ENCODE measurements at places on chromosomes 2 and 18. TPM values are rescaled to one million over a fixed set of nuclear protein-coding genes. Genes with fewer than 3 reads are reported as not detected.

GRCh38 chr2:48107326-48107925, 201.1 kb upstream of the FBXO11 start:
- DNase-seq, result peak; percentile 39

DNA sequence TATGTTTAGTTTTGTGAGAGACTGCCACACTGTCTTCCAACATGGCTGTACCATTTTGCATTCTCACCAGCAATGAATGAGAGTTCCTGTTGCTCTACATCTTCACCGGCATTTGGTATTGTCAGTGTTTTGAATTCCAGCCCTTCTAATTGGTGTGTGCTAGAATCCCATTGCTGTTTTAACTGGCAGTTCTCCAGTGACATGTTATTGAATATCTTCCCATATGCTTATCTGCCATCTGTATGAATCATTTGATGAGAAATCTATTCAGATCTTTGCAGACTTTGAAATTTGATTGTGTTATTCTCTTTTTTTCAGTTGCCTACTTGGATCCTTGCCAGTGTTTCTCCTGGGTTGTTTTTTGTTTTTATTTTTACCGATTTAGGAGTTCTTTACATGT, 99.0 kb downstream of the SNTG2 start:
- DNase-seq, result no peak

- no peak for DNase-seq
Observed at GRCh38 chr2:165058476-165059265, 103.3 kb upstream of the SLC38A11 start.

GRCh38 chr2:127048969-127049897, 57.7 kb downstream of the BIN1 start:
- no peak for DNase-seq

GRCh38 chr2:209938906-209939305, 63.5 kb upstream of the RPE start:
- no peak for DNase-seq

The SCN3A gene
- polyA plus RNA-seq, result not detected

GRCh38 chr2:20609349-20609994, 41.4 kb downstream of the HS1BP3 start:
- DNase-seq, result peak; percentile 41

The LHCGR gene
- not detected for polyA plus RNA-seq

The CAVIN2 gene
- polyA plus RNA-seq, result 28.1 TPM

DNA sequence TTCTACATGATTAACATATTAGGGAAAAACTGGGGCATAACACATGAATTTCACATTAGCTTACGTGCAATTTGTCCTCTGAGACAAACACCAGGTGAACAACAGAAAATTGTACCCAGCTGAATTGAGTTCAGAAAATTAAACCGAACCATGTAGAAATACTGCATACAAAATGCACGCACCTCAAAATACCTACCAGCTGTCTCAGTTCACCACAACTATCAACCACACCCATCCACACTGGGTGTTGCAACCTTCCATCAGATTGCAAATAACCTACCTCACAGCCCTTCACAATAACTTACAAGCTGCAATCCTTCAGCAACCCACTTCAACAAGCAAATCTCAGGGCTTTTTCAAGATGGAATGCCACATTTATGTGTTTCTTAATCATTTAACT, 55.9 kb downstream of the UNC50 start:
- DNase-seq, result no peak

The UGT1A3 gene
- polyA plus RNA-seq, result 0.39 TPM

DNA sequence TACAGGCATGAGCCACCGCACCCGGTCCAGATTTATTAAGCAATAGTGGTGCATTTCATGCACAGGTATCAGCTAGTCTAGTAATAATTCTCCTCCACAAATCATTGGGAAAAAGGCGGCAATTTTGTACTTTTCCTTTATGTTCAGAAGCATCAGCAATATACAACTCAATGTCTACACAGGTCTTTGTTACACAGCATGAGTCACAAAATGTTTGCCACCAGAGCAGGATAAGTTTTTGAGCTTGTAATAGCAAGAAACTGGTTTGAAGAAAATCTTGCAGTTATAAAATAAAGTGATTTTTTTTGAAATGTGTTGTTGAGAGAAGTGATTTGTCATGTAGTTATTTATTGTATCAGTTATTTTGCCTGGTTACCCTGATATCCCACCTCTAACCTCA, 4.8 kb upstream of the ITPRIPL1 start:
- no peak for DNase-seq

DNA sequence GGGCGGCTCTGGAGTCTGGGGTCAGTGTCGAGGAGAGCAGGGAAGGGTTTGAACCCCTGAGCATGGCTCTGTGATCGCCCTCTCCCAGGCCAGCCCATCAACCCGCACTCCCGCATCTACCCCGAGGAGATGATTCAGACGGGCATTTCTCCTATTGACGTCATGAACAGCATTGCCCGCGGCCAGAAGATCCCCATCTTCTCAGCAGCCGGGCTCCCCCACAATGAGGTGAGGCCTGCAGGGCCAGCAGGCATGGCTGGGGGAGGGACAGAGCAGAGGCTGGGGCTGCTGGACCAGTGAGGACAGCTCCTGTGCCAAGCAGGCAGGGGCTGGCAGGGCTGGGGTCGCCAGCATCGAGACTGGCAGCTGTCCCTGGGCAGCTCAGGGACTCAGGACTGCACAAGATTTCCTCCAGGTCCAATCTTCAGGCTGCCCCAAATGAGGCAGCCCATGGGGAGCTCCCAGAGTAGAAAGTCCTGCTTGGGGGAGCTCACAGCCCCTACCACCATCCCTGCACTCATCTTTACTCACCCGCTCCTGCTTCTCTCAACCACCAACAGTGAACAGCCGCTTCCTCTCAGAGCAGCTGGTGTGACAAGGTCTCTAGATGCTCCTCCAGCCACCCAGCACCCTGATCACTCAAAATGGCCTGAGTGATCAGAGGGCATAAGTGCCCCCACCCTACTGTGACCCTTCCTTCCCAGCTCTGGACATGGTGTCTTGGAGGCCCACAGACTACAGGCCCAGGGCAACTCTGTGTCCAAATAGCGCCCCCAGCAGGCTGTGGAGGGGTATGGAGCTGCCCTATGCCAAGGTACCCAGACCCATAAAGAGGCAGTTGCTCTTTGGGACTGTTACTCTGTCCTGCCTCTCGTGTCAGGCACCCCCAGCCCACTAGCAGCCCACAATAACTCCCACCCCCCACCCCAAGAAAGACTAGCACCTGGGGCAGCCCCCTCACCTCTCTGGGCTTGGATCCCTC, 18.3 kb upstream of the ANKRD53 start:
- no peak for DNase-seq

- no peak for DNase-seq
Observed at GRCh38 chr2:159753797-159754196, 41.5 kb downstream of the MARCHF7 start.

DNA sequence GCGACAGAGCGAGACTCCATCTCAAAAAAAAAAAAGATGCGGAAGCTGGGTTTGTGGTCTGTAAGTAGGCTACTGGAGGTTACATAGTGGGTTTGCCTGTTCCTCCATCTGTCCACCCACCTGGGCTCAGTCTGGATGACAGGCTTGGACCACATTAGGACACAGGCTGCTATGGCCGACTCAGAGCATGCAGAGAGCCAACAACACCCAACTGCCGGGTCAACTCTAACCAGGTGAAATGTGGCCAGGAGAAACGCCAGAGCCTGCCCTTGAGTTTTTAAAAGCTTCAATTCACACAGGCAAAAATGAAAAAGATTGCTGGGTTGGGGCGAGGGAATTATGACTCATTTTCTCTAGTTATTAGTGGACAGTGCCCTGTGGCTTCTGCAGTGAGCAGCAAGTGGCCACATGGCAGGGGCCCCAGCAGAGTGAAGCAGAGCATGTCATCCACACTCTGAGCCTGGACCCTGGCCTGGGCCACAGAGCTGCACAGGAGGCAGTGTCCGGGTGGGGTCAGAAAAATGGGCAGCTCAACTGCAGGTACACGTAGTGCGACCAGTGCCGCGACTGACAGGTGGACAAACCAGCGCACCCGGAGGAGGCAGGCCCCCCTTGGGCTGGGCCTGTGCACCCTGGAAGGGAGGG, 67.4 kb downstream of the BIN1 start:
- DNase-seq, result no peak

DNA sequence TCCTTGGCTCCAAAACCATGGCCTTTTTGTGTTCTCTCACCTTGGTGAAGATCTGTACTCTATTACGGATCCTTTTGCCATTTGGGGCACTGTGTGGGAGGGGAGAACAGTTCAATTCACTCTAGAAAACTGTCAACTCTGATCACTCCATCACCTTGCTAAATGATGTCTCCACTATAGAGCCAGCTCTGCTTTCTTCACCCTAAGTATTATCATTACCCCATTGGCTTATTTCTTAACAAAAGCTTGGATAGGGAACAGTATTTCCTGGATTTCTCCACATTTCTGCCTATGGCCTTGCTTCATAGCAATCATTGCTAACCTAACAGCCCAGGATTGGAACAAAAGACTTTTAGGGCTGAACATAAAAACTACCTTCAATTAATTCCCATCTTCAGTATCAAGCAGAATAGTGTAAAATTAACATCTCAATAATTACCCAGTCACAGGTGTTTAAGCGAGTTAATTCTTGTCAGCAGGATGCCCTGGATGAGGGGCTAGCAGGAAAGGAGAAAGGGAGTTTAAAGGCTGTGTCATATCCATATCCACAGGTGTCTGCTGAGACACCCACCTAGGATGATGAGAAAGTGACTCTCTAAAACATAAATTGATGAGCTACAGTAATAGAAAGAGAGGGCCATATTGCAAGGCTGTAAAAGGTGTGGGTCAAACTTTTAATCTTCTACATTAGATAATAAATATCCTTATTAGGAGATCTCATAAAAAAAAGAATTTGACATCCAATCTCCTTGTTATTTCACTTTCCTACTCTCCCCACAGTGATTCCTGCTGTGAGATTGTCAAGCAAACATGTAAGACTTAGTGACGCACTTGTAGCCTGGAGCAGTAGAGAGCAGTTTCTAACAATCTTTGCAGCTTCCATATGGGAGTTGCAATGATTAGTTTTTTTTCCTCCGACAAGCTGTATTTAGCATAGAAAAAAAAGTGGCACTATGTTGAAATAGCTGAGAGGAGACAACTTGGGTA, 589.5 kb upstream of the NXPH2 start:
- DNase-seq, result no peak

The SERPINB4 gene
- polyA plus RNA-seq, result not detected

GRCh38 chr2:64586054-64586453, 61.9 kb downstream of the AFTPH start:
- no peak for DNase-seq

The CNRIP1 gene
- not detected for polyA plus RNA-seq

The FNDC4 gene
- 17.4 TPM for polyA plus RNA-seq

DNA sequence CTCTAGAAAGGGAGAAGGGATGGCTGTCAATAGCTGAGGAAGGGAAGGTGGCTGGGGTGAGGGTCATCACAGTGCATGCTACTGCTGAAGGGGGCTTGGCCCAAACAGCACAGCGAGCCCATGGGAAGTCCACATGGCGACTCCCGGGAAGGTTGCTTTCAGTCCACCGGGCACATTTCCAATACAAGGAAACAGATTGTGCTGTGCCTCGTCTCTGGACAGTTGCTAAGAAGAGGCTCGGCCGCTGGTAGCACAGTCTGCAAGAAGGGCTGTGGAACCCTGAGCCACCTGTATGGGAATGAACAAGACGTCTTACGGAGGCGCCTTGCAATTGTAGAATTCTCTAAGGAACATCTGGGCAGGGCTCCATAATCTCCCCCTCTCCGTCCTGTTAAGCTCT, 123.1 kb downstream of the CELF4 start:
- DNase-seq, result no peak

GRCh38 chr18:59729781-59730180, 32.6 kb upstream of the CCBE1 start:
- DNase-seq, result no peak

The PROC gene
- polyA plus RNA-seq, result 185 TPM

GRCh38 chr2:48247206-48247605, 282.7 kb upstream of the STON1 start:
- DNase-seq, result no peak

- DNase-seq, result no peak
Observed at GRCh38 chr2:61448229-61448628, 22.7 kb downstream of the USP34 start.

DNA sequence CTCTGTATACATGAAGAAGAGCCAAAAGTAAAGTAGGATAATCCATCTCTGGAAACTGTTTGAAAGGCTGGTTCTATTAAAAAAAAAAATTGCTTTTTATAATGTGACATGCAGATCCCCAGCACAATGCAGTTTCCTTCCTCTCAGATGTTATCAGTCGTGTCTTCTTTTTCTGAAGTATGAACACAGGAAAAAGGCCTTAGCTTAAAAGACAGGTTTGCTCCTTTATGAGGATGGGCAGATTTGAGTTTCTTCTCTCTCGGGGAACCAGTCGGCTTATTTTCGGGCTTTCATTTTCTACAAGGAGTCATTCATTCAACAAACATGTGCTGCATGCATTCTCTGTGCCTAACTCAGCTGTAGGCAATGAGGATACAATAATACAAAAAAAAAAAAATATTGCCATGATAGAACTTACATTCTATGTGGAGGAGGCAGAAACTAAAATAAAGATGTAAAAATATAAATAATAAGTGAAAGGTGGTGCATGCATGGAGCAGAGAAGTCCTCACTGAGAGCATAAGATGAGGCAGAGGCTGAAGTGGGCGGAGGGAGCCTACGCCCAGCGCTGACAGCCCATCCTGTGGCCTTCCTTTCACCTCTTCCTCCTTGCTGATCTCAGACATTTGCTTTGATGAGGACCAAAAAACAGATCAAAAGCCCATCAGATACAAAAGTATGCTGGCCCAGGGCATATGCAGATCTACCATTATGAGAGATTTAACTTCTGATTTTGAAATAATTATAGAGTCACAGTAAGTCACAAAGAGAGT, at the start of gene CD226:
Gene CD226, minus strand, starts transcription at position 513 of the 773 bp plus-strand sequence. Its CDS starts 467 bp downstream, at position 46.
- DNase-seq, result no peak

DNA sequence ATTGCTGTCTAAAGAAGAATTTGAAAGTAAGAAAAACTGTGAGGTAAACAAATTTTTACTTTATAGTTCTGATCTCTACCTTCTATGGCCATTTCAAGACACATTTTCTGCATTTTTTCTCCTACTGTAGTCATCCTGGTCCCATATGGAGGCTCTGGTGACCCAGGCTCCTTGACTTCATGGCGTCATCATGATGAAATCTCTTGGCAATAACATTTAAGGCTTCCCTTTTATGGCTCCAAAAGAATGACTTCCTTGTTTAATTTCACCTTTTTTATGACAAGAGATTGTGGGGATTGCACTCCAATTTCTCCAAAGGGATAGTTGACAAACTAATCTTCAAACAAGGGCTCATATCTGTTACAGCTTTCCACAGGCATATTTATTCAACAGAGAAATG, 143.0 kb upstream of the SCN7A start:
- no peak for DNase-seq

DNA sequence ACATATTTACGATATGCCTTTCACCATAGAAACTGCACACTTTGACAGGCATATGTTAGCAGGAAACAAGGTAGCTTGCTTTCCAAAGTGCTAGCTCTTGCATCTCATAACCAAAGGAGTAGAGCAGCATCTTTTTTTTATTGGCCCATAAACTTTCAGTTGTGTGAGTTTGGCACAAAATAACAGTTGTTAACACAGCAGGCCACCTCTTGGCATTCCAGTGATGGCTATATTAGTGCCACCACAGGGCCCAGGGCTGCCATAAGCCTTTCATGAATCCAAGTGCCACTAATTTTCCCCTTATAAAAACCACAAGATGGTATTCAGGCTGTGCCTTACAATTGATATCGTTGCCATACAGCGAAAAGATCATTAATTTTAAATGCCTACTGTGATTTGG, 40.3 kb upstream of the KLF7 start:
- no peak for DNase-seq
